ENCODE measurements at places on chromosomes 3 and 15. TPM values are rescaled to one million over a fixed set of nuclear protein-coding genes. Genes with fewer than 3 reads are reported as not detected.

- DNase-seq = no peak
Observed at GRCh38 chr3:135181408-135181807, 386.3 kb downstream of the EPHB1 start.

GRCh38 chr3:147401421-147401820 lies 4.9 kb downstream of the ZIC4 start:
- no peak for DNase-seq

- DNase-seq = no peak
Observed at GRCh38 chr3:18201315-18201714, 223.8 kb downstream of the SATB1 start.

DNA sequence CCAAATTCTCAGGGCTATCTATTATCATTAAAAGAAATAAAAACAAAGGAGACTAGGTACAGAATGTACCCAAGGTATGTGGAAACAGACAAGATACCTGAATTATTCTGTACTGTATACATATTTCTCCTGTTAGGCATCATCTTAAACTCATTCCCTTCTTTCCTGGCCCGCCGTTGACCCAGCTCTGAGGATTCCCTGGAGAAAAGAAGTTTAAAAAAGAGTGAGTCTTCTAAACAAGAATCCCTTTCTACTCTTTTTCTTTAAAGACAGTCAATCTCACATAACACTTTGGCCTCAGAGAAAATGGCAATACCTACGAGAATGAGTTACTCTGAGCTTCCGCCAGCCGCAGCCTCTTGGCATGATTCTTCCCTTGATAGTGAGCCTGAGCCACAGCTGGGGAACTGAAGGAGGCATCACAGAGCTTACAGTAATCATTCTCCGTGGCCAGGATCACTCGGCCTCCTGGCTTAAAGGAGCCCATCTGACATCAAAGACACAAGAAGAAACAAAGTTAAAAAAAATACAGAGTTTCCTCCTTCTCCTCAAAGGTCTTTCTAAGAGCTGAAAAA lies 44.2 kb downstream of the ZMAT3 start:
- no peak for DNase-seq

The B3GNT5 gene
- total RNA-seq = 2.6 TPM

DNA sequence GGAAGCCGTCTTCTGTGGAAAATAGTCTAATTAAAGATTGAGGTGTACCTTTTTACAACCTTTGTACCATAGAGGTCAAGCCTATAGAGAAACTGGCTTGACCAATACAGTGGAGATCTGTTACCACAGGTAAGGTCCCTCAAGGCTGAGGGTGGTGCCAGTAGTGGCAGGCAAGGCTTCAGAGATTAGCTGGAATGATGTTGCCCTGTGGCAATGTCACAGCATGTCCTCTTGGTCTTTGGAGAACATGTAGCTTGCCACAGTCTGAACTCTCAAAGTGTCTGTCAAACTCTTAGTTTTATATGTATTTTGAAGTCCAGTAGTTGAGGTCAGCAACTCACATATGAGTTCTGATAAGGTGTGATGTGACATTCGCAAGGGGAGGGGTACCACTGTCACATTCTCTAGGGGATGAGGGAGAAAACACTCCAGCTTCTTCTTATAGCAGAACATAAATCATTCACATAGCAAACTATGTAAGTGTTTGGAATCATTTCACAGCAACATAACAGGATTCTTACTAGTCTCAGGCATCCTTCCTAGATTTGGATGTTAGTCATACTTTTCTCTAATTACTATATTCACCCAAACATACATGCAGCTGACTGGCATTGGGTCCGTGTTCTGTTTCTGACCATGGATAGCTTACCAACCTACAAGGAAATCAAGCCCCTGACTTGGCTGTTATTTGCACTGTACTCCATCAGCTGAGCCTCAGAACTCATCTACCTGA lies 173.6 kb downstream of the UBE2E2 start:
- DNase-seq = no peak

DNA sequence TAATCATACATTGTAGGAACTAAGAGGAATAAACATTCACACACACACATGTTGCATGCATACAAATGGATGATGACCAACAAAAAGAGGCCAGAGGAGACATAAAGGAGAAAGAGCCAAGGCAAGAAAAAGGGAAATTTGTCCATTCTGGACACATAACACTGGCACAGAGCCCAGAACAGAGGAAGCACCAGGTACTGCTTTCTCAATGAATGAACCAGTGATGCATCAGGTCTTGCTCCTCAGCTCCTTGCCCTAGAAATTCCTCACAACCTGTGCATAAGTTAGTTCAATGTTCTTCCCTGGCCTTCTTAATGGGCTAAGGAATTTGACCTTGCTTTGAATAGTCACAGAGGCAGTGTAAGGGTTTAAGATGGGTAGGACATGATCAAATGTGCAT lies 270.3 kb downstream of the ERC2 start:
- DNase-seq = no peak

- no peak for DNase-seq
Observed at GRCh38 chr3:9208605-9209152, 40.8 kb downstream of the SRGAP3 start.

DNA sequence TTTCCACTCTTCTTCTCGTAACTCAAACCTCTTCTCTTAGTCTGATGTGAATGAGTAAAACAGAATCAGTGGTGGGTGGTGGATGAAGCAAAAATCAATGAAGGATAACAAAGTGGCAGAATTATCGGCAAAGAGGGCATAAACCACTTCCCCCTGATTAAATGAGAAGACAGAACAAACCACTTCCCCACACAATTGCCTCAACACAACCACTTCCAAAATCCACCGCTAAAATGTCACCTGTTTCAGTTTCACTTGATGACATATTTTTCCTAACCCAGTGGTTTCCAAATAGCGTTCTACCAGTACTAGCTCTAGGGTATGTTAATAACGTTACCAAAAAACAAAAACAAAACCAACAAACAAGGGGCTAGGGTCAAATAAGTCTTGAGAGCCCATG lies 478.7 kb upstream of the WNT5A start:
- DNase-seq = no peak

- no peak for DNase-seq
Observed at GRCh38 chr3:133762539-133762938, 16.3 kb downstream of the TF start.

The SI gene
- total RNA-seq = not detected

GRCh38 chr3:128845119-128845777 lies 34.2 kb upstream of the ACAD9 start:
- DNase-seq = no peak

DNA sequence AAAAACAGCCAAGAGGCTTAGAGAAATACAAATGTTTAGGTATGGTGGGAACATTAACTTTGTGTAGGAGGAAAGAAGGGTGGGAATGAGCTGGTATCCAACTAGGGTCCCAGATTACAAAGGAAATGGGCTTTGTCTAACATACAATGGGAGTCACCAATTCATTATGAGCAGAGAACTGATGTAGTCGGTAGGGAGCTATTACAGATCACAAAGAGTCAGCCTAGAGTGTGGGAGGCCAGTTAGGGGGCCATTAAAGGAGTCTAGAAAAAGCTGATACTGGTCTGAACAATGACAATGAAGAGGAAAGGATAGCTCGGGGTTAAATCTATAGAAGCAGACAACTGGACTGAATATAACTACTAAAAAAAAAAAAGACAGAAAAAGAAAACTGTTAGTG lies 15.5 kb downstream of the ANO10 start:
- no peak for DNase-seq

DNA sequence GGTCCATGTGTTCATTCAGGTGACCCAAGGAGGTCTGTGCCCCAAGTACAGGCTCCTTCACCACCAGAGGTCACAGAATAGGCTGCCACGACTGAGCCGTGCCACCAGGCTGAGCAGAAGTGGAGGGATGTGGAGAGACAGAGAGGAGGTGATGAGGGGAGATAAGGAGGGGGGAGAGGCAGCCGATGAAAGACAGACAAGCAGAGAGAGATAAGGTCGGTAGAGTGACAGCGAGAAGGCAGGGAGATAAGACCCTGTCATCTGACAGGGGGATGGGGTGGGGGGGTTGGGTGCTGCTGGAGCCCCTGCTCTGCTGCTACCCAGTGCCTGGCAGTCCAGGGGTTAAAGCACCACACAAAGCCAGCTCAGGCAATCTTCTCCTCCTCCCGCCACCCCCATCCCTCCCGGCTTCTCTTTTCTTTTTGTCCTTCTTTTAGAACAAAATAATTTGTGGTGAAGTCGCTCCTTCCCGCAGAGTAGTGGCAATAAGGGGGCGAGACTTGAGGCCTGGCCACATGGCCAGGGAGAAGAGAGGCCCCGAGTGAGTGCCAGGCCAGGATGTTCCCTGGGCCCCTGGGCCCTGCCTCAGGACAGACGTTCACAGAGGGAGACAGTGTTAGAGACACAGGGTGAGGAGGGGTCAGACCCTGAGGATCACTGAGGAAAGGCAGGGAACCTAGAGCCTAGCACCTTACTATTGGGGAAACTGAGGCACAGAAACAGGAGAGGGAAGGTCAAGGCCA lies 67.9 kb downstream of the CACNA2D2 start:
- DNase-seq = no peak

GRCh38 chr3:11991751-11992150 lies 12.4 kb upstream of the SYN2 start:
- no peak for DNase-seq

The PDZRN3 gene
- total RNA-seq = 60.6 TPM

The EFL1 gene
- 11.7 TPM for total RNA-seq

The CAPN3 gene
- total RNA-seq = 8.7 TPM

The PATL2 gene
- 4.8 TPM for total RNA-seq

DNA sequence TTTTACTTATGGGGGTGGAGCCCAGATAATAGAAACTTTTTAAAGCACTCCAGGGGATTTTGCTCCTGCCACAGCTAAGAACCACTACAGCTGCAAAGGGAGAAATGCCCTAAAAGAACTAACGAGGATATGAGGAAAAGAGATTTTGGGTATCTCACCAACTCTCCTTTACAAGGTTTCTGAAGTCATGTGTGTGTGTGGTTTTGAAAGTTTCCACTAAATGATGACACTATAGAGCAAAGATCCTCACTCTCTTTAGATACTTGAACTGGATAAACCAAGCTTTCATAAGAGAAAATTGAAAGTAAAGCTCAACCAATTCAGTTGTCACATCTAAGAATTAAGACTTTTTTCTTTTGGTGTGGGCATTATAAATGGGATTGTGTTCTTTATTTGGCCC lies 455.3 kb upstream of the ALCAM start:
- no peak for DNase-seq

DNA sequence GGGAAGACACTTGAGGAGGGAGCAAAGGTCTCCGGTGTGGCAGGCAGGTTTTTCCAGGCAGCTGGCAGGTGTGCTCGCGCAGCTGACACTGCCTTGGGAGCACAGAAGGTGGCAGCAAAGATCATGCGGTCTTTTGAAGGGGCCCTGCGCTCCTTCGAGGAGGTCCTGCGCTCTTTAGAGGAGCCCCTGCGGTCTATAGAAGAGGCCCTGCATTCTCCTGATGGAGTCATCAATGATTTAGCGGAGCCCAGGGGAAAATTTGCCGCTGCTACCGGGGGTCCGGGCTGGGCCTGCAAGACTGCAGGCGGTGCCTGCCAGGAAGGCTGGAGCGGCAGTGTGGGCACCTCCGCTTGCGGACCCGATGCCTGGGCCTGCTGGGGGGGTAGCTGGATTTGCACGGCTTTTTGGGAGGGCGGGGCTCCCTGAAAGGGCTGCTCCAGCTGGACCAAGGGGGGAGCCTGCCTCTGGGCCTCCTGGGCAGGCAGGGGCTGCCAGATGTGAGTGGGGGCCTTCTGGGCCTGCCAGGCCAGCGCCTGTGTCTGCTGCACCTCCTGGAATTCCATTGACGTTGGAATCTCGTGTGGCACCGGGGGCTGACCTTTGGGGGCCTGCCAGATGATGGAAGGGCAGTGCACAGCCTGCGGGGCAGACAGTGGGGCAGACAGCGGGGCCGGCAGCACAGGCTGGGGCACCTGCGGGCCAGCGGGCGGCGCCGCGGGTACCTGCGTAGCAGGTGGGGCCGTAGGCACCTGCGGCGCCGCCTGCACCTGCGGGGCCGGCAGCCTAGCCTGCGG lies 2.1 kb downstream of the MAGEL2 start:
- no peak for DNase-seq

GRCh38 chr3:123685780-123686179 lies 100.9 kb upstream of the HACD2 start:
- no peak for DNase-seq

GRCh38 chr15:45714590-45715488 lies 80.0 kb downstream of the SQOR start:
- DNase-seq = peak; percentile 52

DNA sequence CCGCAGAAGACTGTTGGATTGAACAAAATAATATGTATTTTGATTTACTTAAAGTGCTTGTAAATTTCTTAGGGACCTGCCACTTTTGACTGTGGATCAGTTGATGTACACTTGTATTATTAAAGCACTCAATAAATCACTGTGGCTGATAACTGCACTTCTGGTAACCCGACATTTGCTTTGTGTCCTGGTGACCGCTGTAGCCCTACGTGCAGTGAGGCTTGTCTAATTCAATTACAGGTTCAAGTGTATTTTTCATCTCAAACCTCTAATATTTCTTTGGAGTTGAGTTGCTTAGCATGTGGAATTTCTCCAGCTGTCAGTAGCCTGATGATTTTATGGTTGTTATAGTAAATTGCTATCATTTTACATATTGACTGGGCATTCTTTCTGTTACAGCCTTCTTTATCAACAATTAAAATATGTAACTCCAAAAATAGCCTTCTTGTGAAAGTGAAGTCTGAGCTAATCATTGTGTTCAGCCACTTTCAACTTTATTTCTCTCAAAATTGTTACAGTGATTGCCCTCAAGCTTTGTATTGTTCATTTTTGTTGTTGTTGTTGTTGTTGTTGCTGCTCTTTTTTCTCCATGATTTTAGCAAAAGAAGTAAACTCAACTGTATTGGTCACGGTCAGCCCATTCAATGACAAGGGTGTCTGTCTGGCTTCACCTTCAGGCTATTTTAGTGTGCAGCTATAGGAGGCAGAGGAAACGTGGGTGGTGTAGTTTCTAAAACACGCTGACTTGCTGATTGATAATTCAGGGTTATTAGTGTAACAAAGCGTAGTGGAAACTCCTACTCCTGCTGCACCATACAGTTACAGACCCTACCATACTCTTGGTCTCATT lies 215.1 kb upstream of the UBE2E1 start:
- no peak for DNase-seq

- DNase-seq = no peak
Observed at GRCh38 chr3:149678351-149678950, 20.6 kb upstream of the WWTR1 start.

The SPSB4 gene
- total RNA-seq = 3.0 TPM

GRCh38 chr3:155242342-155242741 lies 51.1 kb downstream of the STRIT1 start:
- DNase-seq = no peak

The PLA2G4D gene
- not detected for total RNA-seq
